Nucleus accumbens (tissue), 56 donors: ENCODE measurements at places on chromosomes 4 and X.

DNA sequence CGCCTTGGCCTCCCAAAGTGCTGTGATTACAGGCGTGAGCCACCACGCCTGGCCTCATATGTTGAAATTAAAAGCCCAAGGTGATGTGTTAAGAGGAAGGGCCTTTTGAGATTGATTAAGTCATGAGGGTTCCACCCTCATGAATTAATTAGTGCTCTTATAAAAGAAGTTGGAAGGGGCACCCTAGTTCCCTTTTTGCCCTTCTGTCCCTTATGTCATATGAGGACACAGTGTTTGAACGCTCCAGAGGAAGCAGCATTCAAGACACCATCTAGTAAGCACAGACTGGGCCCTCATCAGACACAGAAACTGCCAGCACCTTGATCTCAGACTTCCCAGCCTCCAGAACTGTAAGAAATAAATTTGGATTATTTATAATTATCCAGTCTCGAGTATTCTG is 5.1 kb upstream of the APLN start:
- no peak for DNase-seq

- DNase-seq: no peak
These were observed 641.7 kb upstream of the DIPK2B start for GRCh38 chrX:45842207-45842925.

DNA sequence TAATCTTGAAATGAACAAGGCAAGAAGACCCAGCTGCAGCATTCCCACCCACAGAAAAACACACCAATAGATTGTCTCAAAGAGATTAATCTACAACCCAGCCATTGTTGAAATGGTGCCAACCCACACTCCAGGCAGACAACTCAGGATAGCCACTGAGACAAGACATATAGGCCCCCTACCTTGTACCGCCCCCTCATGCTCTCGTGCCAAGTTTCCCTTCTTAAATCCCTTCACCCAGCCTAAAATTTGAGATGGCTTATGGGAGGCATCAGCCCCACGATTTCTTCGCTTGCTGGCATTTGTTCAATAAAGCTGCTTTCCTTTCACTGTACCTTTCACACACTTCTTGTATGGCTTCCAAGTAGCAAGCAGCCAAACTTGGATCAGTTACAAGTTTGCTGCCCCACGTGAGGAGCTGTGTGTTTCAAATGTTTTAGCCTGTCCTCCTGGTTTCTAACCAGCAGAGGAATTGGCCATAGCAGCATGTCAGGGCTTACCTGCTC is 1754.1 kb downstream of the C4orf33 start:
- no peak for DNase-seq

- DNase-seq: no peak
These were observed 29.4 kb downstream of the XG start for GRCh38 chrX:2781226-2781571.

GRCh38 chrX:129748305-129748704 is 9.5 kb downstream of the XPNPEP2 start:
- no peak for DNase-seq

DNA sequence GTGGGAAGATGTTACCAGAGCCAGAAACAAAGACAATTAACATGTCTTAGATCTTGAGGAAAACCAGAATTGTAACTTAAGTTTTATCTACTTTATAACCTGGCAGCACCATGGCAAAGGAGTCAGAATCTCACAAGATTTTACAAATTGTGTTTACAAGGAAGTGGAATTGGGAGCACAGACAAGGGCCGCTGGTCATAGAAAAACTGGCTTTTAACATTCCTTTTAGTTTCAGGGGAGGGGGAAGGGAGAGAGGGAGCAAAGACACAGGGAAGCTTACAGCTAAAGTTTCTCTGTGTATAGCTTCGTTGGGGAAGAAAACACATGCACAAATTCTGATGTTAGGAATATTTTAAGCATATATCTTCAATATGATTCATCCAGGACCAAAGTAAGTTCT is 10.3 kb upstream of the UGT2B11 start:
- no peak for DNase-seq
